ENCODE measurements at places on chromosomes 3 and 15. TPM values are rescaled to one million over a fixed set of nuclear protein-coding genes. Genes with fewer than 3 reads are reported as not detected.

Gene PIGZ
- 5.5 TPM for total RNA-seq

Gene C15orf62
- total RNA-seq: 0.50 TPM

Gene C3orf70
- 3.9 TPM for total RNA-seq

Gene ZNF860
- 0.12 TPM for total RNA-seq

Gene GOLGA6L7
- not detected for total RNA-seq

Gene SLC12A1
- not detected for total RNA-seq

Gene MEGF11
- total RNA-seq: not detected

Gene DPPA4
- not detected for total RNA-seq

Gene SUSD5
- total RNA-seq: 13.5 TPM

Gene SOX14
- total RNA-seq: not detected

Gene PRSS50
- not detected for total RNA-seq

Gene TNIK
- 6.8 TPM for total RNA-seq

Gene TMF1
- total RNA-seq: 27.6 TPM

GRCh38 chr3:177824190-177824786, 627.0 kb upstream of the TBL1XR1 start:
- peak; percentile 49 for DNase-seq

DNA sequence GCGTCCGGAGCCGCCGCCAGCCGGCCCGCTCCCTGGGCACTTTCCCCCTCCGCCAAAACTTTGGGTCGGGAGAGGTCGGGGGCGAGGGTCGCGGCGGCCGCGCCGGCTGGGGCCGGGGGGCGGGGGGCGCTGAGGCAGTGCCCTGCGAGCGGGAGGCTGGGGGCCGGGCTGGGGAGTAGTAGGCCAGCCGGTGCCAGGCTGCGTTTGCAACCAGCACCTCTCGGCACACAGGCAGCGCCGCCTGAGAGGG, 452 bp downstream of the BBX start:
- DNase-seq: no peak

GRCh38 chr3:73624017-73624820, 522 bp downstream of the PDZRN3 start:
- DNase-seq: no peak

- DNase-seq: no peak
Measured at GRCh38 chr15:39181056-39181747, 399.7 kb upstream of the THBS1 start.

- DNase-seq: no peak
Measured at GRCh38 chr15:31480356-31481025, 153.9 kb downstream of the KLF13 start.

GRCh38 chr3:150885535-150885934, 19.7 kb downstream of the MINDY4B start:
- DNase-seq: no peak

DNA sequence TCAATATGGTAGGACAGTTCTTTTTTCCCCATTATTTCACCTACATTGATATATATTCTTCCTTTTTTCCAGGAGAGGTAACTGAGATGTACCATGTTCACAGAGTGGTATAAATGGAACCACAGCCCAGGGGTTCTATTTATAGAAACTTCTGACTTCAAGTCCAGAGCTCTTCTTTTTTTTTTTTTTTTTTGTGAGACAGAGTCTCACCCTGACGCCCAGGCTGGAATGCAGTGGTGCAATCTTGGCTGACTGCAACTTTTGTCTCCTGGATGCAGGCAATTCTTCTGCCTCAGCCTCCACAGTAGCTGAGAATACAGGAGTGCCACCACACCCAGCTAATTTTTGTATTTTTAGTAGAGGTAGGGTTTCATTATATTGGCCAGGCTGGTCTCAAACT, 267.1 kb upstream of the TPRG1 start:
- no peak for DNase-seq

DNA sequence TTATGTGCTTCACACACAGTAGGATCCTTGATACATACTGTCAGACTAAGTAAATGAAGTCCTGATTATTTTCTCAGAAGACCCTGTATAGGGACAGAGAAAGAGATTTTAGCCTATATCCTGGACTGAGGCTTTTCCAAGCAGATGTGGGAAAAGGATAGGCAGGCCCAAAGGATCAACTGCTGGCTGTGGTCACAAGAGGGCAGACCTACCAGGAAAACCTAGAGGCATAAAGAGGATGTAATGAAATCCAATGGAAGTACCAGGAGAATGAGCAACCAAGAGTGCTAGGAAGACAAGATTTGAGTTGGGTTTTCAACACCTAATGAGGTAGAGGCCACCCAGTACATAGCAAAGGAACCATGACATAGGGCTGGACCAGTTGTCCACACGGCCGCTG, 23.1 kb downstream of the DCLK3 start:
- no peak for DNase-seq

DNA sequence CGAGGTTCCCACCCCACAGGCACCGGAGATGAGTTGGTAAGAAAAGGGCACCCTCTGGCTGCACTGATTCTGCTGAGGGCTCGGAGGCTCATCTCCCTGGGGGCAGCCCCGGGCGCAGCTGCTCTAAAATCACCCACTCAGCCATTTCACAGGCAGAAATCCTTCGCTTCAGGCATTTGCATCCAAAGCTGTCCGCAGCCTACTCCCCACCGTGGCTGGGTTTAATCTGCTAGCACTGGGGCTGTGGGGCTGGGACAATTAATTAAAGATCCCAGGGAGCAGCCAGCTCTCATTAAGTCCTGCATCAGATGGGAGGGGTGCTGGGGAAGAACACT, 104.3 kb upstream of the PRR20G start:
- DNase-seq: no peak

DNA sequence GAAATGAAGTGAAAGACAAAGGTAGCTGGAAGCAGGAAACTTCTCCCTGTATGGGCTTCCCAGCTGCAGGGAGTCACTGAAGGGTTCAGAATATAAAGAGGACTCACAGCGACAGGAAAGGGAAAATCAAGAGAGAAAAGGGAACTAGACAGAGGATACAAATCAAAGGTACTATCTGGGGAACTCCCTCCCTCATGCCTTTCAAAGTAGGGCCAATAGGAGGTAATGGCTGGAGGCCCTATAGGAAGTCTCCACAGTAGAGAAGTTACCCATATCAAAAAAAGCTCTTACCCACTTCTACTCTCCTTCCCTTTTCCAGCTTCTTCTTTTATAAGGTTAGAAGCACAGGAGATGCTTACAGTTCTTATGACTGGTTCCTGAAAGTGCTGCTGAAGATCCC, 43.5 kb downstream of the FMN1 start:
- no peak for DNase-seq

DNA sequence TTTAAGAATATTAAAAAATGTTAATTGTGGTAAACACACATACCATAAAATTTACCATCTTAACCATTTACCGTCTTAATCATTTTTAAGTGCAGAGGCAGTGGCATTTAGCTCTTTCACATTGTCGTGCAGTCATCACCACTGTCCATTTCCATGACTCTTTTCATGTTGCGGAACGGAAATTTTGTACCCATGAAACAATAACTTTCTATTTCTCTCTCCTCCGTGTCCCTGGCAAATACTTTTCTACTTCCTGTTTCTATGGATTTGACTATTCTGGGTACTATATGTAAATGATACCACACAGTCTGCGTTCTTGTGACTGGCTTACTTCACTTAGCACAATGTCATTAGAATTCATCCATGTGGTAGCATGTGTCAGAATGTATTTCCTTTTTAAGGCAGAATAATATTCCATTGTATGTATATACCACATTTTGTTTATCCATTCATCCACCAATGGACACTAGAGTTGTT, 27.9 kb downstream of the AKAP13 start:
- no peak for DNase-seq

DNA sequence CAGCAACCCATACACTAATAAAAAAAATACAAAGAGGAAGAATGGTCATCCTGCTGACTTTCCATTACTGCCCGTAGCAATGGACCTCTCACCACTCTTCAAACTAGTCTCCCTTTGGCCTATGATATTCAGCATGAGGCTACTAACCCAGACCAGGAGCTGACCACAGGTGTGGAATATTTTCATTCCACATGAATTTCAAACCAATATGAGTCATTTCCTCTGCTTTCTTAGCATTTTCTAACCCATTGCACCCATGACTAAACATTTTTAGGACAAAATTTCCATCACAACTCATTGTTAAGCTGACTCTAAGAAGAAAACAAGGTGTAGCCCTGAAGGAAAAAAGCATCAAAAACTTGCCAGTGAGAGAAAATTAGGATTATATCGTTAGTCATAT, 34.0 kb upstream of the ZPLD1 start:
- DNase-seq: no peak

DNA sequence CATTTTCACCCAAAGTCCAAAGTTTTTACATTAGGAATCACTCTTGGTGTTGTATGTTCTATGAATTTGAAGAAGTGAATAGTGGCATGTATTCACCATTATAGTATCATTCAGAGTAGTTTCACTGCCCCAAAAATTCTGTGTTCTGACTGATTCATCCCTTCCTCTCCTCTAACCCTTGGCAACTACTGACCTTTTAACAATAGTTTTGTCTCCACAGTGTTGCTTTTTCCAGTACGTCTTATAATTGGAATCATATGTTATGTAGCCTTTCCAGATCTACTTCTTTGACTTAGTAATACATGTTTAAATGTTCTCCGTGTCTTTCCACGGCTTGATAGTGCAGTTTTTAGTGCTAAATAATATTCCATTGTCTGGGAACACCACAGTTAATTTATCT, 379.0 kb upstream of the SGO1 start:
- DNase-seq: no peak

DNA sequence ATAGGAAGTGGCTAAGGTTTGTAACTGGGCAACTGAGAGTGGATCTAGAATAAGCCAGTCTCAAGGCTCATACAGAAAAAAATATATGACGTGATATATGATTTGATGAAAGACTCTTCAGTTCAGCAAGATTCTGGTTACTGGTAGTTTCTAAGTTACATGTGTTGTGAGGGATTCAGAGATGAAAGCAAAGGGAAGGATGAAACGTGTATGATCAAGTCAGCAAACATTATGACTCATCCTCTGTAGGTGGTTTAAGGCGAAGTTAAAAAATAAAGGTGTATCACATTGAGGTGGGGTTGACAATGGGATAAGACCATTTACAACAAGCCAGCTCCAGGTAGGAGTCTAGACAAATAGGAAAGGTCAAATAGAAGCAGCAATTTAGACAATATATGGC, 16.2 kb downstream of the TERC start:
- no peak for DNase-seq

- DNase-seq: no peak
Measured at GRCh38 chr3:55441499-55441898, 45.6 kb downstream of the WNT5A start.

GRCh38 chr3:184503647-184504046, 57.9 kb upstream of the EPHB3 start:
- DNase-seq: no peak

- no peak for DNase-seq
Measured at GRCh38 chr3:134126153-134126552, 96.4 kb upstream of the SLCO2A1 start.

DNA sequence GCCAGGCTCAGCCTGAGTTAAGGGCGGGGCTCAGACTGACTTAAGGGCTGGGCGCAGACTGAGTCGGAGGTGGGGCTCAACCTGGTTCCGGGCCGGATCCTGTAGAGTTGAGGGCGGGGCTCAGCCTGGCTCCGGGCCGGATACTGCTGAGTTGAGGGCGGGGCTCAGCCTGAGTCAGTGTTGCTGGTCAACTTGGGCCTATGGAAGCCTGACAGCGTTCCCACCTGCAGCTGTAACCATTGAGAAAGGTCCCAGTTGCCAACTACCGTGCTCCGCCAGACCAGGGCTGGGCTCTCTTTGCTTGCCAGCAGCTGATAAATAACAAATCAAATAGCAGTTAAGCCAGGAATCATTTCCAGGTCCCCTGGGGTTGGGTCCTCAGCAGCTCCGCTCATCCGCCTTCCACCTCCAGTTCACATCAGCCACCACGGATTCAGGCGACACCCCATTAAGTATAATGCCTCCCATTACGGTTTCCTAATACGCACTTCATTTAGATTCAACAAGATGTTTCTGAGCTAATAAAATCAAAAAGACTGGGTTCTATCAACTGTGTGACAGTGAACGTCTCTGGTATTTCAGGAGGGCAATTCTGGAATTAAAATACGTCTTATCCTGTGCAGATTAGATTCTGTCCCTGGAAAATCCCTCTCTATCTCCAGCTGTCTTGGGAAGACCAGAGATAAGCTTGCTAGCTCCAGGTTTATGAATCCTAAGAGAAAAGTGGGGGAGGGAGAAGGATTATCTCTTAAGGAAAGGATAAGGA, 7.3 kb downstream of the GRIP2 start:
- DNase-seq: peak; percentile 34

- DNase-seq: no peak
Measured at GRCh38 chr15:90539789-90540188, 10.1 kb downstream of the CRTC3 start.

- no peak for DNase-seq
Measured at GRCh38 chr3:61565569-61565968, 4.2 kb downstream of the PTPRG start.

- DNase-seq: no peak
Measured at GRCh38 chr3:173709026-173709425, 311.5 kb downstream of the NLGN1 start.

GRCh38 chr3:2354702-2355101, 256.0 kb downstream of the CNTN4 start:
- no peak for DNase-seq

GRCh38 chr15:70250208-70251201, 152.8 kb upstream of the TLE3 start:
- no peak for DNase-seq

DNA sequence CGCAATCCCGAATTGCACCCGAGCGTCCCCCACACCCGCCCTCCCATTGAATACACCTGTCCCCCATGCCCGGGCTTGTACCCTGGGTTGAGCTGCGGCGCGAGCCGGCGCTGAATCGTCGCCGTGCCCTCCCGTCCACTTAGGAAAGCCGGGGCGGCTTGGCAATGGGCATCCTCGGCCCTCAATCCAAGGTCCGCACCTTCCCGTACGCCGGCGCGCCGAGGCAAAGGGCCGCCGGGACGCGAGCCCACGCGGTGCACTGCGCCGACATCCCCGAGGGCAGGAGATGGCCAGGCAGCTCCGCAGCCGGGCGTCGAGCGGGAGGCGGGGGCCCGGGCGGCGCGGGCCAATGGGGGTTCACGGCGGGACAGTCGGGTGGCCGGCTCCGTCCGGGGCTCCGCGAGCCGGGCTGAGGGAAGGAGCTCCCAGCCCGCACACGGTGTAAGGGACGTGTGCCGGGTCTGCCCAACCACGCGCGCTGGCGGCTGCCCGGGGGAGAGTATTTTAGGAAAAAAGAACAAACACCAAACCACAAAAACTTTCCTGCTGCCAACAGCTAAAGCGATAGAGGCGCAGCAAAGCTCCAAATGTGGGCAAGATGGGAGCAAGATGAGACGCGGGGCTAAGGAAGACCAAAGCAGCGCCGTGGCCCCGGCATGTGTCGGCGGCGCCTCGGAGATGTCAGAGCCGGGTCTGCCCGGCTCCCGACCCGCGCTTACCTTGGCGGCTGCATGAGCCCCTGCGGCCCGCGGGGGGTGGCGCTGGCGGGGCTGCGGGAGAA, 621 bp downstream of the RGMA start:
- no peak for DNase-seq

- DNase-seq: no peak
Measured at GRCh38 chr3:54122324-54123002, at the start of gene CACNA2D3. CACNA2D3 (plus strand) TSS chr3:54122552.

- DNase-seq: no peak
Measured at GRCh38 chr15:73887481-73887880, 14.1 kb downstream of the TBC1D21 start.
